ENCODE measurements at places on chromosomes 7 and 10.

DNA sequence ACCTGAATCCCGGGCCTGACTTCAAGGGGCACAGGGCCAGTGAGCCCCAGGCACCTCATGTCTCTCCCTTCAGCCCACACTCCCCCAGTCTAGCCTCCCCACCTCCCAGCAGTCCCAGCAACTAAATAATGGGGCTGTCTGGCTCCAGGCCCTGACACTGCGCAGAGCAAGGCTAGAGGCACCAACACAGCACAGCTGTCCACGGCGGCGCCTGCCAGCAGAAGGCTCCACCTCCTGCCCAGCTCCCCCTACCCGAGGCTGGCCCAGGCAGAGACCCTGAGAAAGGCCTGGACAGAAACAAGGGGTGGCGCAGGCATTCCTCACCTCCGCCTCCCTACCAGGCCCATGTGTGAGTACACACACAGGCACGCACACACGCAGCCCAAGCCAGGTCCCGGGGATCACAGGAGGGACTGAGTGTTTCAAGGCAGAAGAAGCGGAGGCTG lies 6.1 kb downstream of the KCNH2 start:
- no peak for DNase-seq

- no peak for DNase-seq
Measured at GRCh38 chr7:107884066-107884818, 6.7 kb upstream of the DLD start.

GRCh38 chr7:5634107-5634950 lies 147.1 kb downstream of the RNF216 start:
- DNase-seq = peak; percentile 70

DNA sequence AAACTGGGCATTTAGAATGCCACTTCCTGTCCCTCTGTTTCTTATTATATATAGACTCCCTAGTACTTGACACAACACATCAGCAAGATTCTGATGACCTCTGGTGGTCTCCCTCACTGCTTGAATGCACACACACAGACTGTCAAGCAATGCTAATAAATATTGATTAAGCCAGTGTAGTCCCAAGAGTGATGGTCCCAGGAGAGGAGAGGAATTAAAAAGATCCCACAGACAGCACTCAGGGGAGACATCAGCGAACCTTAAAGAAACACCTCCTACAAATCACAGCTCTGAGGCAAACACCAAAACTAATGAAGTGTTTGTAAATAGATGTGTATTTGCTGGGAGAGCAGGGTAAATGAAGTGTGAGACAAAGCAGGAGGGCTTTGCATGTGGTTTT lies 1291.2 kb downstream of the XPNPEP1 start:
- DNase-seq = no peak

- no peak for DNase-seq
Measured at GRCh38 chr10:132900211-132900756, 42.1 kb downstream of the CFAP46 start.

DNA sequence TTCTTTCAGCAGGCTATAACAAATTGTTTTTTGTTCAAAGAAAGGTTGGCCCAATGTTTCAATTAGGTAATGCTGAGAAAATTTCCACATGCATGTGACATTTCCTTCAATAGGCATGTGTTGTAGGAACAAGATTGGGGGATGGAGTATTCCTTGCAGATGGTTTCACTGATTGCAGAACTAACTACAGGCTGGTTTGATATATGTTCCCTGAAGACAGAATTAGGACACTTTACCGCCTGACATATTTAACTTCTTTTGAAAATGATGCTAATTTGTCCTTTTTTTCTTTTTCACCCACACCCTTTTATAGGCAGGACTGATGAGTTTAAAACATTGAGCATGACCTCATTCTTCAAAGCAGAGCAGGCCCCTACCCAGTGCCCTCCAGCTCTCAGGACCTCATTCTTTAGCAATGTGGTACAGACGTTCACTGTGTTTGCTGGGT lies 163.3 kb downstream of the CPED1 start:
- DNase-seq = no peak

- DNase-seq = no peak
Measured at GRCh38 chr7:134844200-134844599, 64.8 kb downstream of the CALD1 start.

- DNase-seq = no peak
Measured at GRCh38 chr7:105227391-105227790, 161.3 kb downstream of the SRPK2 start.

GRCh38 chr7:54859545-54859944 lies 100.5 kb upstream of the SEC61G start:
- no peak for DNase-seq

DNA sequence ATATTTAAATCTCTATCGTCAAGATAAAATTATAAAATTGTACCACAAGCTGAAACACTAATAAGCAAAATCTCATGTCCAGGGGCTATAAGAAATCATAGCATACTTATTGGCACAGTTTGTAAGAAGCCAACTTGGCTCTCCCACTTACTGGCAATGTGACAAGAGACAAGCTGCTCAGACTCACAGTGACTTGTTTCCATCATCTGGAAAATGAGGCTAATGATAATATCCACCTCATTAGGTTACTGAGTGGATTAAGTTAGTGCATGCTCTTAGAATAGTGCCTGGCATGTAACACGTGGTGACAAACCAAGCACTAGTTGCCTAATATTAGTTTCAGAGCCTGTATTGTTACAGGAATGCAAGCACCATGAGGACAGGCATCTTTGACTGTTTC lies 234.4 kb downstream of the GLI3 start:
- no peak for DNase-seq

DNA sequence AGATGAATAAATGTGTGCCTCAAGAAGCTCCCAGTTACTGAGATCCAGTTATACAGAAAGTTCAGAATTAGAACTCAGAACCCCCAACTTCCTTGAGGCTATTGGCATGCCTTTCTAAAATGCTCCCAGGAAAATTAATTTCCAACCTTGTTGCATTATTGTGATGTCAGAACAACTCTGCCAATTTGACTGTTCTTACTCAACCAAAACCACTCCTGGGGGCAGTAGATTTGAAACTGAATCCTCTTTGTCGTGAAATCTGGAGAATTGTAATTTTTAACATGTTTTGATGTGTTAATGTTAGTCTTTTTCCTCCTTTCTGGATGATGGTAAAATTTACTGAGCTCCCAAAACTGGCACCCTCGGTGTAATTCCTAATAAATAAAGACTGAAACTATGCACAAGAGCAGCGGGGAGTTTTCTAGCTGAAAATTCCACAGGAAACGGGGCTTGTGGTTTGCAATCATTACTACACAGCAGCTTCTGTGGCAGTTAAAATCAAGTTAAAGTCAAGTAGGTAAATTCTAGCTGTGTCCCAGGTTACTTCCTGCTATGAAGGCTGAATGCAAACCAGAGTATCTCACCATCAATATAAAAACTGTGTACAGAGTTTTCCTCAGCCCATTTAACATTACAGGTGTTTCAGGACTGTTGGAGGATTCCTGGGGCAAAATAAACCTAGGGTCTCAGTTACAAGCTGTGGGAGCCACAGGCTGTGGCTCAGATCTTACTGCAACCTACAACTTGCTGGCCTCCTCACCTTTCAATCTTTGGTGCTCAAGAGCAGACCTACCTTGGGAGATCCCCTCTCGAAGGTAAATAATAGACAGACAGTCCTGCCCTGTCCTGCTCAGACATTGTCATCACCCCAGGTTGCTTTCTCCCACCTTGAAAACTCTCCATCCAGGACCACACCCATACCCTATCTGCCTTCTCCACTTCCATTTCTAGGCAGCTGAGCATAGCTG lies 156.3 kb upstream of the KMT2E start:
- no peak for DNase-seq

GRCh38 chr10:11144626-11145494 lies 127.2 kb downstream of the CELF2 start:
- no peak for DNase-seq

- DNase-seq = no peak
Measured at GRCh38 chr10:114755537-114755936, 66.0 kb upstream of the FHIP2A start.

DNA sequence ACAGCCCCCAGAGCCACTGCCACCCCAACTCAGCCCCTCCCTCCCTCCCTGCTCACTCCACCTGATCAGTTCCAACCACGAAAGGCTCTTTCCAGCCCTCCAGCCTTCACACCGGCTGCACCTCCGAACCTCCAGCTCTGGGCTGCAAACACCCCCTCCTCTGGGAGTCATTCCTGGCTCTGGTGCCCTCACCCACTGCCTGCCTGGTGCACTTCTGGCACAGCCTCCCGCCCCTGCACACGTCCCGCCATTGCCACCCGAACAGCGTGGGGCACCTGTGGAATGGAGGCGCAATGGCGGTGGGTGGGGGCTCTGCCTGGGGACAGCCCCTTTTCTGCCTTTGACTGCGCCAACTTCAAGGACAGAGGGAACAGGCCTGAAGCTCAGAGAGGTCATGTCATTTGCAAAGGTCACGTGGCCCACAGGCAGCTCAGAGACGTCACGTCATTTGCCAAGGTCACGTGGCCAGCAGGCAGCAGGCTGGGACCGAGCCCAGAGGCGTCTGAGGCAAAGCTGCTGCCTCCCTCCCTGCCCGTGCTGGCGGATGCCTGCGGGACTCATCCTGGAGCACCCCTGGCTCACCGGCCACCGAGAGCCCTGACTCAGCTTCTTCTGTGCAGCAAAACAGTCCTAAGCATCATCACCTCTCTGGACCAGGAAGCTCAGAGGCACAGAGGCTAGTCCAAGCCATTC lies 76.0 kb upstream of the DNAAF5 start:
- no peak for DNase-seq

DNA sequence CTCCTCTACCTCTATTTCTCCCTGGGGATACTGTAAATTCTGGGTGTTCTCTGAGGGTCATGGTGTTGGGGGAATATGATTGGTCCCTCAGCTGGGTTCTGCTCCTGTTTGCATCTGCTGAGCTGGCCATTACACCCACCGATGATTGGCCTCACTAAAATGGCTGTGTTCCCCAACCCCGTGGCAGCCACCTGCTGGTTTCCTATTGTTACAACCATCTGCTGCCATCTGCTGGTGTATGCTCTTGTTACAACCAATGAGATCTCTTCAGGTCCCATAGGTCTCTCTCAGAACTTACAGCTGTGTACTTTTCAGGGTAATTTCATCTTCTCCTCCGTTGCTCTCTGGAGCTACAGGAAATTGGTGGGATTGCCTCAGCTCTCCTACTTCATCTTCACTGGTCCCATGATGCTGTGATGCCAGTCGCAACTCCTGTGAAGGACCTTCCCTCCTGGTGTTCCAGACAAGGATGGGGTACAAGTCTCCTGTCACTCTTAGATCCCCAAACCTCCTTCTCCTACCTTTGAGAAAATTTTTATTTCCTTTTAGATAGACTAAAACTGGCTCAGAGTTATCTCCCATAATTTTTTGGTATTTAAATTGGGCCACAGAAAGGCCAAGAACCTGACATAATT lies 303.5 kb upstream of the SMIM30 start:
- DNase-seq = peak; percentile 89

- no peak for DNase-seq
Measured at GRCh38 chr10:44759122-44759521, 152.0 kb upstream of the TMEM72 start.

DNA sequence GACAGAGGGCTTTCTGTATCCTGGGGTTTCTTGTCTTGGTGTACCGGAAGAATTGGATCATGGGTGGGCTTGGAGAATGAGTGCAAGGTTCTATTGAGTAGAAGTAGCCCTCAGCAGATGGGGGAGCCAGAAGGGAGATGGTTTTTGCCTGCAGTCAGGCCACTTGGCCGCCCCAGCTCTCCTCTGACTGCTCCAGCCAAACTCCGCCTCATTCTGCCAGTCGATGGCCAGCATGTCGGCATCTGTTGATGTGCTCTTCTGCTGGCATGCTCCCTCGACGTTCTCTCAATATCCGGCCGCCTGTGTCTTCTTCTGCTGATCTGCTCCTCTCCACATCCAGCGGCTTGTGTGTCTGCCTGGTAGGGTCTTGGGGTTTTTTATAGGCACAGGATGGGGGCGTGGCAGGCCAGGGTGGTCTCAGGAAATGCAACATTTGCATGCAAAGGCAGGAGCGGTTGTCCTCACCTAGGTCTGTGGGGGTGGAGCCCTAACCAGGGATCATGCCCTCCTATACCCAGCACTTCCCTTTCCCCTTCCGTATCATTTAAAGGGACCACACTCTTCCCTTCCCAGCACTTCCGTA lies 40.2 kb upstream of the TNS3 start:
- DNase-seq = no peak

DNA sequence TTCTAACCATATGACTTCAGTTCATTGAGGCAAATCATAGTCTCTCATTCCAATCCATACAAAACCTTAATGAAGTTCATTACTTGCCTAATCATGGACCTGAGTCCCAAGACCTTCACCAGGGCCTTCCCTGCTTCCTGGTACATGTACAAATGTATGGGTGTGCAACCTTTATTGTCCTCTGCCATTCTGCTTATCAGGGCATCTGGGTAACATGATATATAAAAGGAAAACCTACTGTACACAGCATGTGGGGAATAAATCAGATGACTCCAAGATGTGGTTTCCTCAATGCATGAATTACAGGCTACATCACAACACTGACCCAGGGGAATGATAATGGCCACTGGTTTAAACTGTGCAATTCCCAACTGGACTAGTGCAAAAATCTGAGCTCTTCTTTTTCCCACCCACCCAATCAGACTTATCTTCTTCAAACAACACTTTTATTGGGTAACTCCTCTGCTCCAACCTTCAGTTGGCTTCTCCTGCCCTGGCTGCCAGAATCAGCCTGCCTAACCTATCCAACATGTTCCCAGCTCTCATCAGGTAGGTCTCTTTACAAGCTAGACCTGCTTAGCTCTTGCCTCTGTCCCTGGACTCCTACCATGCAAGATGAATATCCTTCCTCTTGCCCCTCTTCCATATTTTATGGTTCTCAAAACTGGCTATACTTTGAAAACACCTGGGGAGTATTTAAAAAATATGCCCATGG lies 11.4 kb downstream of the GOT1 start:
- DNase-seq = no peak

- no peak for DNase-seq
Measured at GRCh38 chr7:118572604-118573003, 348.1 kb downstream of the ANKRD7 start.

DNA sequence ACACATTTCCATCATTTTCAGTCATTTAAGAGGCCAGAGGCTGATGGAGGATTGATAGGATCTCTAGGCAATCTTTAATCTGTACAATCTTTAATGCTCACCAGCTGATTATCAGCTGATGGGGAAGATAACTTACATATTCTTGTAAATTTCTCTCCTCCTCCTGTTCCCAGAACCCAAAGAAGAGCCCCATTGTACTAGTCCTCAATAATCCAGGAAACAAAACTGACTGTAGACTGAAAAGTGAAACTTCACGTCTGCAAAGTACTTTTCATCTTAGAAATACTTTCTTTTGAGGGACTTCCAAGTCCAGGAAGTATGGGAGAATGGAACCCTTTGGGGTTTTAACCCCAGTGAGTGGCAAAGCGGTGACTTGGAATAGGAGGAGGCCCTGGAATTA lies 283.3 kb downstream of the FRMD4A start:
- DNase-seq = no peak

GRCh38 chr10:43313901-43314300 lies 47.0 kb upstream of the RASGEF1A start:
- DNase-seq = no peak

- DNase-seq = no peak
Measured at GRCh38 chr10:133168617-133169031, 8.6 kb downstream of the KNDC1 start.
